ENCODE measurements at places on chromosomes 2 and 18.

GRCh38 chr2:128784626-128785306, 466.1 kb upstream of the HS6ST1 start:
- no peak for DNase-seq

GRCh38 chr2:180699657-180700361, 280.6 kb upstream of the UBE2E3 start:
- peak; percentile 17 for DNase-seq

- no peak for DNase-seq
Measured at GRCh38 chr18:9756933-9757470, 48.9 kb downstream of the RAB31 start.

GRCh38 chr2:241898463-241899270, 29.1 kb downstream of the RTP5 start:
- no peak for DNase-seq

GRCh38 chr2:191113761-191114160, 37.0 kb downstream of the STAT4 start:
- no peak for DNase-seq

DNA sequence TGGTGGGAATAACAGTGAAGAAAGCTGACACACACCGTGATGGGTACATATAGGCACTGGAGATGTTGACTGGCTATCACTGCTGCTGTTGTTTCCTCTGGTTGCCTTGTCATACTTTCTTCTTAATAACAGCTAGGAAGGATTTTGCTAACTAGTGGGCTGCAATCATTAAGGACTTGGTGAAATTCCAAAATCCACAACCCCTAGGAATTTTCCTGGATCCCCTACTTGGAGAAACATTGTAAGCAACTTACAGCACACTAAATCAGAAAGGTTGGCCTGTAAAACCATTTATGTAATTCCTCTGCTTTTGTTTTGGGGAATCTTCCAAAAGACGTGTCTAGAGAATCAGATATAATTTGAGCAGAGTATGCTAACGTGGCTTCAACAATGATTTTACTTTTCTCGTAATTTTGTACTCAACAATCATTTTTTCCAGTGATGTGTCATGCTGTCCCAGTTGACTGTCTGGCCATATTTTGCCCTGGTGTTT, 8.0 kb upstream of the COL3A1 start:
- no peak for DNase-seq

GRCh38 chr2:111007757-111008688, 112.7 kb upstream of the BCL2L11 start:
- no peak for DNase-seq

DNA sequence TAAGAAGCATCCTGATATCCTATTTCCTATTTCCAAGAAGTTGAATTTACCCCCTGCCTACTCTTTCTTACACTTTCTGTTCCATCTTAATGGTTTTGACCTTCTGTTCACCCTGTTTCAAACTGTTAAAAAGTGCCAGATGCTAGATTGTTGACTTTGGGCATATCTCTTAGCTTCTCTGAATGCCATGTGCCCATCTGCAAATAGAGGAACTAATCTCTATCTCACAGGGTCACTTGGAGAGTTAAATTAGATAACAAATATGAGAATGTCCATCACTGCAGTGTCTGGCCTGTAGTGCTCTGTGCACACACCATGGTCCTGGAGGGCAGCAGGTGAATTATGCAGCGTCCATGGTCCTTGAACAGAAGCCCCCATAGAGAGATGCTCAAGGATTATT, 83.8 kb downstream of the LRATD1 start:
- no peak for DNase-seq

GRCh38 chr18:37412829-37413228, 152.8 kb downstream of the CELF4 start:
- DNase-seq = no peak

GRCh38 chr2:128292599-128293425, 25.9 kb downstream of the HS6ST1 start:
- DNase-seq = no peak

DNA sequence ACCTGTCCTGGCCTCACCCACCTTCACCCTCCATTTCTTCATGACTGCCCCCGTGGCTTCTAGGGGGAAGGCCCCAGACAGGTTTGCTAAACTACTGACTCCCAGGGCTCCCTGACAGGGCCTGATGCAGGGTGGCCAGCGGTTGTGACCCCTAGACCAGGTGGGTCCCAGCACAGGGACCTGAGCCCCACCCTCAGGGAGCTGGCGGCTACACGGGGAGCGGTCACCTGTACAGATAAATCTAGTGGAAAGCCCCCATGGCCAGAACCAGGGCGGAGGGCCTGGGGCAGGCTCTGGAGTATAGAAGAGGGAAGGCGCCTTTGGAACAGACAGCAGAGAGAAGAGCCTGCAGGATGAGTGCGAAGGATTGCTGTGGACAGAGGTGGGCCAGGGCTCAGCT, 42.5 kb upstream of the PLB1 start:
- DNase-seq = no peak

GRCh38 chr18:8742387-8743361, 37.3 kb downstream of the MTCL1 start:
- DNase-seq = no peak

DNA sequence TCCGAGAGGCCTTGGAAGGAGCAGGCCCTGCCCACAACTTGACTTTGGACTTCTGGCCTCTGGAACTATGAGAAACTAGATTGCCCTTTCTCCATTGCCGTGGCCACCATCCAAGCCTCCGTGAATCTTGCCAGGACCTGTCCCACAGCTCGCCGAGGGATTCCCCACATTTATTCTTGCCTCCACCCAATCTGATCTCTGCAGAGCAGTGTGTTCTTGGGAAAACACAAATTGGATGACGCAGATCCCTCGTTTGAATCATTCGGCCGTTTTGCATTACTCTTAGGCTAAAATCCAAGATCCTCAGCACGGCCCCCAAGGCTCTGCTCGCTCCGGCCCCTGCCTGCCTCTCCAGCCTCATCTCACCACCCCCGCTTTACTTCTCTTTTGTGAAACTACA, 364.2 kb downstream of the ZNF516 start:
- DNase-seq = no peak

DNA sequence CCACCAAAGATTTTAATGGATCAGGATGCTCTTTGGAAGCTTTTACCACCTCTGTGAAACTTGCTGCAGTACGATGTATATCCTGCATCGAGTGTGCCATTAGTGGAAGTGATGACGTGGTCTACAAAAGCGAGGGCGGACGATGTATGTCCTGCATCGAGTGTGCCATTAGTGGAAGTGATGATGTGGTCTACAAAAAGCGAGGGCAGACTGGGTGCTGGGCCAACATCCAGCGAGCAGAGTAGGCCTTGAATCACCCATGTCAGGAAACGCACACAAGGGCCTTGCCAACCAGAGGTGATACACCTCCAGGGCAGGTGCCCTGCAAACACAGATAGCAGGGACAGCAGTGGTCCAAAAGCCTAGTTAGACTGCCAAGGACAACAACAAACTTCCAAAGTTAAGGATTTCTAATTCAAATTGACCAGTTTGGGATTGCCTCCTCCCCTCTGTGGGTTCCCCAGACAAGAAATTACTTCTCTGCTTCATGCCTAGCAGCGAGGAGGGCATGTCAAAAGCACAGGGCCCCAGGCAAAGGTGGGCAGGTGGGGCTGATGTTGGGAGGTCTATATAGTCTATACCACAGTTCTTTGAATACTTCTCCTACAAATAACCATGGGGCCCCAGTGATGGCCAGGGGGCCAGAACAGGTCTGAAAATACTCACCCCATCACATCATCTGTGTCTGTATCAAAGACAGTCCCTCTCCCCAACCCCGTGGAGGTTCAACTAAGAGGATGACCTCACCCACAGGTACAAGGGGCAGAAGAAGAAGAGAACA, 70.2 kb downstream of the ADD2 start:
- DNase-seq = no peak

DNA sequence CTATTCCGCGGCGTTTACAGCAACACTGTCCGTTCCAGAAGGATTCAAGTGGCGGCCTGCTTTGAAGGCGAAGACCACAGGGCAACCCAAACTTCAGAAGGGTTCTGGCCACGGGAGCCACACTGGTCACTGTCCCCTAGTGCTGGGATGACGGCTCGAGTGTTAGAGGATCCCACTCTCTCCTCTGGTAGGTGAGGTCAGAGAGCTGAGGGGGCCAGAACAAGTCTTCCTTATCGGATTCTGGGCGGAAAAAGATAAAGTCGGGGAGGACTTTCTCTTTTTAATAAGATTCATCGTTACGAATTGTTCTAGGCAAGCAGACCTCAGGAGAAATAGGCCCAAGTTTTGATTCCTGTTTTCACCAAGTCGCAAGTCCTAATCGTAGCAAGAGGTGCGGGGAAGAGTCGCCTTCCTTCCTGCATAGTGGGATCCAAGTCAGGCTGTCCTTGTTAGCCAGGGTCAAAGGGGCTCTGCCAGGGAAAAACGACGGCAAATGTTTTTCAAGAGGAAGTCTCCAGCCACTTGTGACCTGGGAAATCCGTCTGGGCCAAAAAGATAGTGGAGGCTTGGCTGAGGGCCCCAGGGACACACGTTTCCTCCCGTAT, 864 bp upstream of the MYL12A start:
- DNase-seq = no peak

DNA sequence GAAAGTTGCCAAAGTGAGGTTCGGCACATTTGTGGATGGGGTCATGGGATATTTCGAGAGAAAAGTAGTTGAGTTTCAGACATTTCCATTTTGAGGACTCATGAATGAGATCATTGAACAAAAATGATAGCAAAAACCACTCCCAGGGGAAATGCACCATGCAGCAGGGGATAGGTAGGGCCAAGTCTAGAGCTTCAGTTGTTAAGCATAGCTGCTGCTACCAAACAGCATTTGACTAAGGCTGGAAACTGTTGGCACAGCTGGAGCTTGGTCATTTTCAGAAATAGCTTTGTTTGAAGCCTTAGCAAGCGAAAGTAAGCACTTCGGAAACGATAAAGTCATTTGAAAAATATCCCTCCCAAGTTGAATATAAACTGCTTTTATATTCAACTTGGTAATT, 431.8 kb downstream of the SOCS6 start:
- no peak for DNase-seq

GRCh38 chr2:138238908-138239307, 262.7 kb upstream of the SPOPL start:
- no peak for DNase-seq

GRCh38 chr2:150208689-150209088, 278.8 kb downstream of the RND3 start:
- DNase-seq = no peak

DNA sequence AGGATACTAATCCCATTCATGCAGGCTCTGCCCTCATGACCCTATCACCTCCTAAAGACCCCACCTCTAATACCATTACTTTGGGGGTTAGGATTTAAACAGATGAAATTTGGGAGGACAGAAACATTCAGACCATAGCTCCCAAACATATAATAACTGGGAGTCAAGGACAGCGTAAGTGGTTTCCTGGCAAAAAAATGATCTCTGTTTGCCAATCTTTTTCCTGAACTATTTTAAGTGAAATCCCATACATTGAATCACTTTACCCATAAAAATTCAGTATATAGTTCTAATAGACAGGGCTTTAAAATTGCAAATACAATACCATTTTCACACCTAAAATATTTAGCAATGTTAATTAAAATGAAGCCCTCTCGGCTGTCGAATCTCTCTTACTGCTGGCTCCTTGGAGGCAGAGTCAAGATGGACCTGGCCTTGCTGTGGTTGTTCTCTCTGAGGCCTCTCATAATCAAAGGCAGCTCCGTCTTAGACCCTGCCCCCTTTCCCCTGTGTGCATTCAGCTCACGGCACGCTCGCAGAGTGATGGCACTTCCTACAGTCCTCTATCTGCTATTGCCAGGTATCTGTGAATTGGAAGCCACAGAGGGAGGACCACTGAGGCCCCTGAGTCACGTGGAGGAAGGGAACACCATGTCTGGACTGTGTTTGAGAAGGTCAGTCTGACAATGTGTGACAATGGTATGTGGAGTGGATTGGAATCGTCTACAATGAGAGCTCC, 132.3 kb downstream of the UXS1 start:
- no peak for DNase-seq

GRCh38 chr2:239533569-239534316, 132.9 kb upstream of the HDAC4 start:
- no peak for DNase-seq

- DNase-seq = no peak
Measured at GRCh38 chr2:153106802-153107477, 371.6 kb downstream of the RPRM start.

GRCh38 chr2:175006281-175006680, 1.1 kb upstream of the CHN1 start:
- DNase-seq = no peak

DNA sequence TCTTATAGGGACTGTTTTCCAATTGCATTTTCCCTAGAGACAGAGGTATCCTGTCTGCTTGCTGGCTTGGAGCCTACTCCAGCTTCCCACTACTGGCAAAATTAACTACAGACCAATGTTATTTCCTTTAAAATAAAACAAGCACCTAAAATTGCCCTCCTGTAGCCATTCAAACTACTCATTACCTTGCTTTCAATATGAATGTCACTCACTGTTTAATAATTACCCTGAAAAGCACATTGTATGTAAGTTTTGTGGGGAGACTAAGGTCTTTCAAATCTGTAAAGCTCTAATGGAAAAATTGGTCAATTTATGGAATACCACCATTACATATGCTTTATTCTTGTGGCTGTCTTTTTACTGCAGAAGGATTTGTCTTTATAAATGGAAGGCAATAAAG, 87.3 kb downstream of the DOCK10 start:
- DNase-seq = no peak

- DNase-seq = no peak
Measured at GRCh38 chr2:46666044-46666679, 186.8 kb downstream of the TMEM247 start.

- no peak for DNase-seq
Measured at GRCh38 chr18:79107886-79108285, 38.7 kb downstream of the ATP9B start.

- no peak for DNase-seq
Measured at GRCh38 chr2:105072039-105072438, 34.2 kb downstream of the MRPS9 start.

DNA sequence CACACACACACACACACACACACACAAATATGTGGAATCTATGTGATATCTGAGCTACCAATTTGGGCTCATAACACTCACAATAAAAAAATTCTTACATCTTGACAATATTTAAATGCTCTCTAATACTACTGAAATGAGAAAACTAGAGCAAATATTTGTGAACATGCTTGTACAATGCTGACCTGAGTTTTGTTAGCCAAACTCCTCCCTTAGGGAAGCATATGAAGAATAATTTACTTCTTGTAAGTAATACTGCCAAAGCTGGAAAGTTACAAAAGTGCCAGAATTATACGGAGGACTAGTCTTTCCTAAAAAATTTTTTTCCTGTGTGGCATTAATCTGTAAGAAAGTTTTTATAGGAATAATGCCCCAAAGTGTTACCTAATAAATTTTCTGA, 18.5 kb downstream of the MBD2 start:
- no peak for DNase-seq

DNA sequence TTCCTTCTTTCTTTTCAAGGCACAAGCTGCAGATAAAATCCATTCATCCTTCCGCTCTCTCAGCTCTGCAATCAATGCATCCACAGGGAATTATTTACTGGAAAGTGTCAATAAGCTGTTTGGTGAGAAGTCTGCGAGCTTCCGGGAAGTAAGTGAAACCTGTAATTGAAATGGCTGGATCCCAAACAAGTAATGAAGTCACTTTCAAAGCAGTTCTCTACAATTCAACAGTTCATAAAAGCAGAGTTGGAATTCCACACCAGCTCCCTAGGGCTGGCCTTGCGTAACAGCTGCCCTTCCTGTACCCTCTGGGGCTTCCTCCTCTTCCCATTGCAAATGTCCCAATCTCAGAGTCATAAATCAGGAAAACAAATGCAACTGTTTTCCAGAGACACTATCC, 9.6 kb downstream of the SERPINB2 start:
- DNase-seq = no peak

GRCh38 chr2:234181121-234181520, 130.6 kb downstream of the SPP2 start:
- DNase-seq = no peak
